ENCODE measurements at places on chromosomes 1 and 21.

DNA sequence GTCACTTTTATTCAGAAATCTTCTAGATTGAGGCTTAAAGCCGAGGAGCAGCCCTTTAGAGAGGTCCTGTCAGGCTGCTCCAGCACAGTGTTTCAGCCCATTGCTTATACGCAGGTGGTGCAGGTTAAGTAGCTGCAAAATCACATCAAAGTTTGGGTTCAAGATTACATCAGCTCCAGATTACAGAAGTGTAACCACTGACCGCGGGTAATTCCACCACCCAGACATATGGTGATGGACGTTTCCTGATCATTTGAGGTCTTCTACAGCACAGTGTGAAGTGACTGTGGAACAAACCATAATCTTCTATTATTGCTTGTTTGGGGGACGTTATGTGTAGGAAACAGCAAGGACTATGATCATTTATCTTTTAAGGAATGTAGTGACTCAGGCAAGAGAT, 11.8 kb downstream of the C1orf115 start:
- DNase-seq, result no peak

DNA sequence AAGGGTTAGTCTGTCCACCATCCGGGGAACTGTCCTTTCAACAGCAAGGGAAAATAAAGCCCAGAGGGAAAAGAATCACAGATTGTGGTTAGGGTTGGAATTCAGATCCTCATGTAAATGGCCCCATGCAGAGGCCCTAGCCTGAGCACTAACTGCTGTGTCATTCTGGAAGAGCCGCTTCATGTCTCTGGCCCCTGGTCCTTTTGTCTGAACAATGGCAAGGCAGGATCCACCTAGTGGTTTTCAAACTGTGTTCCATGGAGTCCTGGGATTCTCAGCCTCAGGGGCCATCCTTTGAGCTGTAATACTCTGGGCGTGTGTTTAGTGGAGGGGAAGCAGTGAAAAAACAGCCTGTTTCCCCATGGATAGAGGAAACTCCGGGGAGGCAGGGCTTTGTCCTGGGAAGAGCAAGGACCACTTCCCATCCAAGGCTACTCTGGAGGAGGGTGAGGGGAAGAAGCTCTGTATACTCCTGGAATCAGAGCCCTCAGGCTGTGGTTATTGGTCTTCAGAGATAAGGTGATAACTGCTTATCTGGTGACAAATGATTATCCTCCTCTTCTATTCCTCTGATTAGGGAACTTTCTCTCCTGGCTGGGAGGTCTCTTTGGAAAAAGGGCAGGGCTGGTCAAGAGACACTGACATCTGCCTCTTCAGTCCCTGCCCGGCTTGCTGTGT, 19.2 kb downstream of the PAX7 start:
- DNase-seq, result no peak

DNA sequence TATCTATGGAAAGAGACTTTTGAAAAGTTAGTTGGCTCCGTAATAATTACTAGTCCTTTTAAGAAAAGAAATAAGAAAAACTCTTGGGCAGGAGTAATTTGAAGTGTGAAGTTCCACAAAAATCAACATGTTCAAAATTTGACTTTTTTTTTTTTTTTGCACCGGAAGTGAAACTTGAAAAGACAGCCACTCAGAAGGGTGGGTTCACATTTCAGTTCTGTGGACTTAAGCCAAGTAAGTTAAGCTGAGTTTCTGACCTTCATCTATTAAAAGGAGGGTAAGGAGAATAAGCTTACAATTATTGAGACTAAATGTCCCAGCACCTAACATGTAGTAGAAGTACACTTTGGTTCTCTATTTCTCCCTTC, 11.0 kb downstream of the RO60 start:
- no peak for DNase-seq

GRCh38 chr1:208349694-208350330, 105.6 kb upstream of the PLXNA2 start:
- no peak for DNase-seq

- no peak for DNase-seq
Observed at GRCh38 chr1:227944931-227945890, 2.5 kb downstream of the WNT9A start.

DNA sequence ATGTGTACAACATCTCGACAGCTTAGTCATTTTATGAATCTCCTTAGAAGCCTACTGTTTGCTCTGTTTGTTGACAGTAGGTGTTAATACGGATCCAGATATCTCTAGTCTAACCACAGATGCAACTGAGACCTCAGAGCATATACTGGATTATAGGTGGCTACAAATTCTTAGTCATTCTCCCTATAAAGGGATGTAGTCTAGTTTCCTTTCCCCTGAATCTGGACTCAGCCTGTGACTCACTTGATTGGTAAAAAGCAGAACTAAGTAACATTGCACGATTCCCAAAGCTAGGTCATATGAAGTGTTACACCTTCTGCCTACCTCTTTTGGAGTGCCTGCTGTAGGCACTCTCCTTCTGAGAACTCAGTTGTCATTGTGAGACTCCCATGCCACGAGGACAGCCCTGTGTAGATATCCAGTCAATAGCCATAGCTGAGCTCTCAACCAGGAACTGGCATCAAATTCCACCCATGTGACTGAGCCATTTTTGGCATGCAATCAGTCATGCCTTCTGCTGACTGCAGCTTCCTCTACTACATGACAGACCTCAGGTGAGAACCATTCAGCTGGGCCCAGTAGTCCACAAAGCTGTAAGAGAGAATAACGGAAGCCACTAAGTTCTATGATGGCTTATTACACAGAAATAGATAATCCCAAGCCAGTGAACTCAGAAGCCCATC, 135.9 kb upstream of the CHRM3 start:
- DNase-seq, result no peak

GRCh38 chr1:65221638-65222339, 73.8 kb downstream of the AK4 start:
- DNase-seq, result no peak

DNA sequence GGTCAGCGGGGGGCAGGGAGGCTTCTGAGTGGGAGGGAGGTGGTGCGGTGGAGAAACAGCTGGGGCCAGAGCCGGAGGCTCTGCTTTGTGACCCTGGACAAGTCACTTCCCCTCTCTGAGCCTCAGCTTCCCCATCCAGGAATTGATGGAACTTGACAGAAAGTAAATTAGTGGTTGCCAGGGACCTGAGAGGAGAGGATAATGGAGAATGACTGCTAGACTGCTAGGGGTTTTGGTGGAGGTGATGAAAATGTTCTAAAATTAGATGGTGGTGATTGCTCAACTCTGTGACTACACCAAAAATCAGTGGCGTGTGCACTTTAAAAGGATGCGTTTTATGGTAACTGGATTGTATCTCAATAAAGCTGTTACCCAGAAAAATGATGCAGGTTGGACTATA, 100.9 kb downstream of the ARHGEF10L start:
- no peak for DNase-seq

DNA sequence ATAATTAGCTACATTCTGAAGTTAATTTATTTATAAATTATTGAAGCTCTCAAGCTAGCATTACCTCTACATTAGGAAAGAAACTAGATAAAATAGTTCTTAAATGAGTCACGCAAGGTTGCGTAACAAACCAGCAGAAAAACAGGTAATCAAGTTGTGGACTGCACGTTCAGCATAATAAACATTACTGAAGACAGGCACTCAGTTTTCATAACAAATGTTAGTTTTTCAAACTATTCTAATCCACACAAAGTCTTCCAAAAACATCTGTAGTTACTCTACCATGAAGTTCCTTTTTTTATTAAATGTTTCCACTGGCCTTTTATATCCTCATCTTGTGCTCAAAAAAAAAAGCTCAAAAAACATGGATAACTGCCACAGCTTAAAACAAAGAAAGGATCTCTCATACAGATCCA, 1.3 kb downstream of the TOR1AIP2 start:
- no peak for DNase-seq

DNA sequence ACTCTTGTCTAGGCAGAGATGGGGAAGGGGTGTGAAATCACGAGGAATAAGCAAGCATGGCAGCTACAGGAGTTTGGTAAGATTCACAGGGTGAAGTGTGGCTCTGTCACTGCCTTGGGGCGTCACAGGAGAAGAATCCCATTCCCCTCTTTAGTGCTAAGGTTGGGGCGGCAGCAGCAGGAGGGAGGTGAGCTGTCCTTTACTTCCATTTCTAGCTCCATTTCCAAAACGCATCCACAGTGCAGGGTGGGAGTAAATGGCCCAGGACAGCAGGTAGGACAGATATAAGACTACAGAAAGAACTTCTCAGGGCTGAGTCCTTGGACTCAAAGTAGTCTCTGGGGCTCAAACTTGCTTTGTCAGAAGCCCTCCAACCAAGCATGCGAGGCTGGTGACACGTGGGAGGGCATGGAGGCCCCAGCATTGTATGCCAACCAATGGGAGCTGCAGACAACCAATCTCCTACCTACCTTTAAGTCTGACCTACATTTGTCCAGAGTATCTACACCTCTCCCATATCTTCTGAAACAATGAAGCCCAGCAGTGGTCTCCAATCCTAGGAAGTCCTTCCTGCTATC, 8.5 kb downstream of the MEF2D start:
- no peak for DNase-seq

DNA sequence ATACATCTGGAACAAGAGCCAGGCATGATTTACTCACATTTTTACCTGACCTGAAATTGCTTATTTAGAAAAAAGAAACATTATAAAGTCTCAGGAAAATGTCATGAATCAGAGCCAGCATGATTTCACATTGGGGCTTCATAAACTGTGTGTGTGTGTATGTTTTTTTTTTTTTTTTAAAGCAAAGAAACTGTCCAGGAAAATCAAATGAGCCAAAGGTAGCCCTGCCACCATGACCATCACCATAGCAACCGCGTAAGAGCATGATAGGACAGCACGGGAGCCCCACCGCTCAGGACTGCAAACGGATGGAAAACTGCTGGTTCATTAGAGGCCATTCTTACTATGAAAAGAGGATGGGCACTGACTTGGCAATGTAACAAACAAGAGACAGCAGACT, 139.2 kb downstream of the NTMT2 start:
- DNase-seq, result no peak
